ENCODE measurements at places on chromosomes 7 and 10.

GRCh38 chr7:88226201-88226600, 6.4 kb upstream of the SRI start:
- no peak for DNase-seq

DNA sequence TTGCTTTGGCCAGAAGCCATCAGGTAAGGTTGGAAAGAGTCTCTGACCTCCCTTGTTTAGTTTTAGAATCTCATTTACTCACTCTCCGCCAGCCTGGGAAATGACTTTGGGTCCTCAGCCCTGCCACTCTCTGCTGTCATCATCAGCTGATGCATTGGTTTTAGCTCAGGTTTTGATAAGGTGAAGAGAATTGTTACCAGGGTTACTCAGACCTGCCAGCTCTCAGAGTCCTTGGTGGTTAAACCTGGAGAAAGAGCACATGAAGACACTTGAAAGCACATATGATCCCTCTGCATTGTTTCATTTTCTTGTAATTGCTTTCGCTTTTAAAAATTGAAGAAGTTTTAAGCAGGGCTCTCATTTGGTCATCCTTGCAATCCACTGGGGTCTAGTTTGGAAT, 4.0 kb upstream of the CROT start:
- DNase-seq, result no peak

DNA sequence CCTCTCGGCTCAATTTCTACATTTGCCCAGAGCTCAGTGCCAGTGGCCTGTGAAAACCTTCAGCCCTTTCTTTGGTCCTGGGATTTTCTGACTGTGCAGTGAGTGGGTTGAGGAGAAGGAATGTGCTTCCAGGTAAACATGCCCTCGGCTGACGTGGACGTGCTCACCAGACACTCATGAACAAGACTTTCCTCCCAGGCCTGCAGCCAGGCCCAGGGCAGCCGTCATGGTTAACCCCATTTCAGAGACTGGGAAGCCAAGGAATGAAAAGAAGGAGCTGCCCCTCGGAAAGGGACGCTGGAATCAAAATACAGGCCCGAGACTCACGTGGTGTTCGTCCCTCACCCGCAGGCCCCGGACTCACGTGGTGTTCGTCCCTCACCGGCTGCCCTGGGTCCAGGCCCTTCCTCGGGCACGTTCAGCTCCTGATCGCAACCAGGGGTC, 8.8 kb upstream of the CALML5 start:
- no peak for DNase-seq

DNA sequence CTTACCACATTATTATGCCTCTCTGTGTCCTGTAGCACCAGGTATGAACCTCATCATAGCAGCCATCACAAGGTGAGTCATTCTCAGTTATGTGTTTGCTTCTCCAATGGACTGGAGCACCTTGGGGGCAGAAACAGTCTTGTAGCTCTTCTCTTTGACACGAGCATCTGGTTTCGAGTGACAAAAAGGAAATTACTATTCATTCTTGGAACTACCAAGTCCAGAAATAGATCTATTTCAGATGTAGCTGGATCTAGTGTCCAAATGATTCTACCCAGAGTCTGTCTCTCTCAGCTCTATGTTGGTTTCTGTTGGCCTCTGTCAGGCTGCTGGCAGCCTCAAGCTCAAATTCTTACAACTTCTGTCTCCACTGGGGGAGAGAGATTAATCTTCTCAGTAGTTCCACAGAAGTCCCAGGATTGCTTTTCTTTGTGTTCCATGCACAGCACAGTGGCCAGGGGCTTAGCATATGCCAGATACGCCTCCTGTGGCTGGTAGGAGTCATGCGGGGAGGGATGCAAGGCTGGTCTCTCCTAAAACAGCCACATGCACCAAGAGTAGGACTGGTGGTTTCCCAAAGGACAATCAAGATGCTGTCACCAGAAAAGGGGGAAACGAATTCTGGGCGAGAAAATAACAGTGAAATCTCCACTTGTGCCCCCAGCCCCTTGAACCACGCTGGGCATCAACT, 37.2 kb upstream of the PAPSS2 start:
- DNase-seq, result no peak

- DNase-seq, result no peak
These were observed 184.7 kb upstream of the PFKP start for GRCh38 chr10:2882628-2883027.

- DNase-seq, result no peak
These were observed 15.4 kb downstream of the CHST15 start for GRCh38 chr10:124078028-124078427.
